Stimulated activated CD4-positive, alpha-beta T cell treated with anti-CD3 and anti-CD28 coated beads, TNF-alpha, amount 100 ng/mL, for 4 hours (primary cell): ENCODE measurements at places on chromosomes 13 and 19.

- no peak for DNase-seq
Measured at GRCh38 chr19:11982526-11982925, 17.7 kb downstream of the ZNF763 start.

- DNase-seq: no peak
Measured at GRCh38 chr13:100388923-100389322, 199.7 kb downstream of the GGACT start.

DNA sequence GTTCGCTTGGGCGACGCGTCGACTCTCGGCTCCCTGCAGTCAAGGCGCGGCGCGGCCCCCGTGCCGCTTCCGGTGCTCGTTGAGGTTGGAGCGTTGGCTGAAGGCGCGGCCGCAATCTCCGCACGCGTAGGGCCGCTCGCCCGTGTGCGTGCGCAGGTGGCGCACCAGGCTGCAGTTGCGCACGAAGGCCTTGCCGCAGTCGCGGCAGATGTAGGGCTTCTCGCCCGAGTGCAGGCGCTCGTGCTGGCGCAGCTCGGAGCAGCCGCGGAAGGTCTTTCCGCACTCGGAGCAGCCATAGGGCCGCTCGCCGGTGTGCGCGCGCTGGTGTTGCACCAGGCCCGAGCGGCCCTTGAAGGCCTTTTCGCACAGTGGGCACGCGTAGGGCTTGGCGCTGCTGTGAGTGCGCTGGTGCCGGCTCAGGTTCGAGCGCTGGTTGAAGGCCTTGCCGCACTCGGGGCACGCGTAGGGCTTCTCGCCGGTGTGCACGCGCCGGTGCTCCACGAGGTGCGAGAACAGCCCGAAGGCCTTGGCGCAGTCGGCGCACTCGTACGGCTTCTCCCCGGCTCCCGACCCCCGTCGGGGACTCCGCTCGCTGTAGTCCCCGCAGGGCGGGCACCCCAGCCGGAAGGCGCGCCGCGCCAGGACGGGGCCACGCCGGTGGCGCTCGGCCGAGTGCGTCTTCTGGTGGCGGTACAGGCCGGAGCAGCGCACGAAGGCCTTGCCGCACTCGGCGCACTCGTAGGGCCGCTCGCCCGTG, 5.3 kb upstream of the ZNF497 start:
- no peak for DNase-seq

- DNase-seq: no peak
Measured at GRCh38 chr19:7861619-7862412, 12.4 kb downstream of the PRR36 start.

DNA sequence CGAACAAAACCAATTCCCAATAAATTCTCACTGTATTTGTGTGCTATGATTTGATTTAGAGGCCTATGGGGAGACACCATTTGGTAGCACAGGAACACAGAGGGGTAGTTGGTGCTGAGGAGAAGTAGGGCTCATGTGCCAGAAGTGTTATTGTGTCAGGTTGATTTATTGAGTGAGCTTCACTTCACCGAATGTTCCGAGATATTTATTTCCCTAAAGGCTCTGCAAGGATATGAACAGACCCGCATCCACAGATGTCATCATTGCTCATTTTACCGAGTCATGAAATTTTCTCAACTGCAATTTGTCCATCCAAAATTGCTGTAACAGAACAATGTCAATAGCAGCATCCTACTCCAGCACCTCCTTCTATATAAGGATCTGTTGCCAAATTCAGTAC, 69.5 kb downstream of the DACH1 start:
- DNase-seq: no peak
